Upper lobe of right lung (tissue), 1 donor: ENCODE measurements at places on chromosomes 1 and 21. TPM values are rescaled to one million over a fixed set of nuclear protein-coding genes. Genes with fewer than 3 reads are reported as not detected.

GRCh38 chr1:230120921-230121381 lies 53.9 kb downstream of the GALNT2 start:
- no peak for DNase-seq

ACKR1 gene
- total RNA-seq = 146 TPM

GRCh38 chr1:55311057-55311641 lies 96.0 kb upstream of the USP24 start:
- no peak for DNase-seq

CTNNBIP1 gene
- 47.6 TPM for total RNA-seq

- DNase-seq = no peak
These were observed 6.8 kb downstream of the SMIM1 start for GRCh38 chr1:3779265-3779911.

FAM78B gene
- 1.2 TPM for total RNA-seq

GRCh38 chr1:241156231-241156965 lies 200.6 kb downstream of the RGS7 start:
- DNase-seq = no peak

RIPK4 gene
- 10.9 TPM for total RNA-seq

GRCh38 chr1:26541816-26542711 lies 12.5 kb downstream of the RPS6KA1 start:
- DNase-seq = peak; percentile 92

- DNase-seq = no peak
These were observed 124.7 kb upstream of the KIAA0040 start for GRCh38 chr1:175317309-175317708.

F3 gene
- 113 TPM for total RNA-seq
